ENCODE measurements at places on chromosomes 4 and X.

DNA sequence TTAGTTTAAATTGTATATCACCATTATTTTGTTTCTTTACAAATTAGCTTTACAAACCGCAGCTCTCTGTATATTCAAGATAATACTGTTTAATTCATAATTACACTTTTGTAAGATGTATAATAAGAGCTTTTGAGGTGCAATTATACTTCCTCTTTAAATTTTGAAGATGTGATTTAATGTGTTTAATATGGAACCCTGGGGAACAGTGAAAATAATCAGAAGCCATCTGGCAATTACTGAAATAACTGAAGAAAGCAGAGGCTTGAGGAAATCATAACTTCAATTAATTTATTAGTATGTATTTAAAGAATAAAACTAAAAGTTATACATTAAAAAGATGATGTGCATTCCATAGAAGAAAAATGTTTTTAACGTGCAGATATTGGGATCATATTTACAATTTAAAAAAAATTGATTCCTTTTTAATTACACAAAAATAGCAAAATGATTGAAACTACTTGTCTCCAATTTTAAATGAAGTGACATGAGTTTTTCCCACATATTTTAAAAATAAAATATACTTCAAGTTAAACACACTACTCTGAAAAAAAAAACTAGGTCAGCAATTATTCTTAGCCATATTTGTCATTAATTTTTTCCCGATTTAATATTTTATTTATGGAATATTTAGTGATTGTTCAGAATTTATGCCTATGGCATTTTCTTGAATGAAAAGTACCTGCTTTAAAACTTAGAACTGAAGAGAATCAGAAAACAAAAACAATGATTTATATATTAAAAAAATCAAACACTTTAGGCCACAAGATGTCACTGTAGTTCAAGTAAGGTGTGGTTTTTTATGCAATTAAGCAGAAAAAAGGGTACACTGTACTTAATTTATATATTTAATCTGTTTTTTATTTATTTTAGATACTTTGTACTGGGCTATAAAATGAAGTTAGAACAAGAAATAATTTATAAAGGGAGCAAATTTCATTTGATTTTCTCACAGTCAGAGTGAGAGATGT is 942.7 kb upstream of the NDST4 start:
- peak; percentile 33 for DNase-seq

GRCh38 chrX:152600853-152601633 is 36.7 kb upstream of the GABRQ start:
- no peak for DNase-seq

DNA sequence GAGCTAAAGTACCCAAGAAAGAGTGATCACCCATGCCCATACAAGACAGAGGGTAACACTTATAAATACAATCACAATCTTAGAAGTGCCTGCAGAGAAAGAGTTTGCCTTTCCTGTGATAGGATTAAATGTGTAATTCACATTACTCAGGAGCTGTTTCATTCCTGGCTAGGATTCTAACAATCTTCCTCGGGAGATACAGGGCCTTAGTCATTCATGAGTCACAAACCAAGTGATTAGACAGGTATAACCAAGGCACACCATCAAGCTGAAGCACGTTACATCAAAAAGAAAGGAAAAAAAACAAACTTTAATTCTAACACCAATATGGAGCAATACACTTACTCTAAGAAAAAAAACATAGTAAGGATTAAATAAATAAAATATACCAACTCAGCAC is 14.9 kb downstream of the ABCG2 start:
- DNase-seq: peak; percentile 95

DNA sequence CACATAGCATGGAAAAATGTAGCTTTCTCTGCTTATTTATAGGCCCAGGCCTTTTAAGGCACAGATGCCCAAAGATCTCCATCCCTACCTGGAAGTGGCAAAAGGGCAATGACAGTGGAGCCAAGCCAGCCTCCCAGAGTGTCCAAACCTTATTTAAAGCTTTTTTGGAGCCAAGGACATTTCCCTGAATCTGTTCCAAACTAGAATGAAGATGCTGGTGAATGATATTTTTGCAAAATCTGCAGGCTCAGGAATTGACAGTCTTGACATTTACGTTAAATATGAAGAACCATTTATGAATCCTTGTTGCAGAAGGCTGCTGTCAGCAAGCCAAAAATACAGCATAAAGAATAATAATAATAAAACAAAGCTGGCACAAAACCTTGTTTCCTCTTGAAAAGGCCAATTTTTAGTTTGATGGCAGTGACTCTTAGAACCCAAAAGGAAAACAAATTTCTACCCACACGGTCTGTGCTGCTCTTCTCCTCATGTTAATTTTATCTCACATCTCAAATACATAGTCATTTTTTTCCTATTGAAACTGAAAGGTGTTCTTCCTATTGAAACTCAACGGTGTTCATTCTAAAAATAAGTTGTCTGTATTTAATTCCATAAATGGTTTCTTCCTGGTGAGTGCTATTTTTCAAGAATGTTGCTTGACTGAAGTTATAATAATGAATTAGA is 206.3 kb upstream of the TBL1X start:
- DNase-seq: no peak

- no peak for DNase-seq
These were observed 717.6 kb upstream of the HS3ST1 start for GRCh38 chr4:12146339-12146738.

GRCh38 chr4:95068818-95069478 is 311.2 kb downstream of the BMPR1B start:
- DNase-seq: no peak

DNA sequence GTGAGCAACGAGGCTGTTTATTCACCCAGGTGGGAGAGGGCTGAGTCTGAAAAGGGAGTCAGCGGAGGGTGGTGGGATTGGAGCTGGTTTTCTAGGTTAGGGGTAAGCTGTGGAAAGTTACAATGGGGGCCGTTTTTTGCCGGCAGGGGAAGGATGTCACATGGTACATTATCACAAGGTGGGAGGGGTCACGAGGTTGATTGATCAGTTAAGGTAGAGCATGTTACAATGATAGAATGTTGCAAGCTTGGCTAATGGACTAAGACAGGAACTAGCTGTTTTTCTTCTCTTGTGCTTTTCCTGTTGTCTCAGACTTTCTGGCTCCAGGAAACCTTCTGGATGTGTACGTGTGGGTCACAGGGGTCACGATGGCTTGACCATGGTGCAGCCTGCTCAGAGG is 536.3 kb upstream of the HTR2C start:
- DNase-seq: no peak

DNA sequence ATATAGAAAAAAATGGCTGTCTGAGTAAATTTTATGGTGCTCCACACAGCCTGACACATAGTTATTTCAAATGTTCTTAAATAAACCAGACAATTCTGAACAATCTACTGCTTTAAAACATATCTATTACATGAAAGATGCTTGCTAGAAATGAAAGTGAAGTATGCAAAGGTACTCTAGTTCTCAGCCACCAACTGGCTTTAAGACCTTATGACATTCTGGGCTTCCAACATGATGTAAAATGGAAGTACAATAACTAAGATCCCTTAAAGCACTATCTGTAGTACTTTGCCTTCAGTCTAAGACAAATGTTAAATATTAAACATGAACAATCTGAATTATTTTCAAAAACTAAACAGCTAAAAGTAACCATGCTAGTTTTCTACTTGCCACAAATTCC is 17.3 kb downstream of the HUWE1 start:
- DNase-seq: no peak

DNA sequence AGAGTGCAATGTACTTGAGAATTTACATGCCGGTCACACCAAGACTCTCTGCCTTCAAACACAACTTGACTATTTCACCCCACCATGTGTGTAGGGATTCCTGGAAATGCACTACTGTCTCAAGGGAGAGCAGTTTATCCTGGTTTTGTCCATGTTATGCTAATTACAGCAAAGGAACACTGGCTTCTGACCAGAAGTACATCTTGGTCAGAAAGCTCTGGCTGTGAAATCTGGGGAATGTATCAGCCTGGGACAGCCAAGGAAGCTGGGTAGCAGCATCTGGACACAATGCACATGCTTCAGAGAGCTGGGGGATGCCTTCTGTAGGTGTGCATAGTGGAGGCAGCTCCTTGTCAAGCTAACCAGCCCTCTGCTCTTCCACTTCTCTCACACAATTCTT is 1432.6 kb upstream of the TENM3 start:
- no peak for DNase-seq

GRCh38 chrX:15469613-15470012 is 23.5 kb downstream of the PIR start:
- no peak for DNase-seq
